ENCODE measurements at places on chromosomes 6 and 20.

- DNase-seq, result no peak
These were observed 129.9 kb downstream of the EYA2 start for GRCh38 chr20:47024461-47024937.

DNA sequence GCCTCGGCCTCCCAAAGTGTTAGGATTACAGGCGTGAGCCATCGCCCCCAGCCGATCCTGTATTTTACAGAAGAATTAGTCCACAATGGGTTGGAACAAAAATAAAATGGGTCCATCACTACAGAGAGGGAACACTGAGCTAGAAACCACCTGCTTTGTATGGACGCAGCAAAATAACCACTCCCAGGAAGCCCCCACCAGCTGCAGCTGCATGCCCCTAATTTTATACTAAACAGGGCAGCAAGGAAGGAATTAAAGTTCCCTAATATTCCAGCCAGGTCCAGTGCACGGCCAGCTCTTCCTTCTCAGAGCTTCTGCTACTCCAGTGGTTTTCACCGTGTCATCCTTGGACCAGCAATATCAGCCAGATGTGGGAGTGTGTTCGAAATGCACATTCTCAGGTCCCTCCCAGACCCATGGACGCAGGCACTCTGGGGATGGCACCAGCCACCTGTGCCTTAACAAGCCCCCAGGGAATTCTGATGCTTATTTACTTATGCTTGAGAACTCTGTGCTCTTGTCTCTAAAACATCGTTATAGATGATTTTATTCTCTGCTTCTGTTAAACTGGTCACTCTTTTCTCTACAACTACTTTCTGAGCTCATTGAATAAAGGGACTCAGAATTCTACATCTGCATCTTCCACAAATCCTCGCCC lies 189.5 kb upstream of the SLC24A3 start:
- DNase-seq, result no peak

DNA sequence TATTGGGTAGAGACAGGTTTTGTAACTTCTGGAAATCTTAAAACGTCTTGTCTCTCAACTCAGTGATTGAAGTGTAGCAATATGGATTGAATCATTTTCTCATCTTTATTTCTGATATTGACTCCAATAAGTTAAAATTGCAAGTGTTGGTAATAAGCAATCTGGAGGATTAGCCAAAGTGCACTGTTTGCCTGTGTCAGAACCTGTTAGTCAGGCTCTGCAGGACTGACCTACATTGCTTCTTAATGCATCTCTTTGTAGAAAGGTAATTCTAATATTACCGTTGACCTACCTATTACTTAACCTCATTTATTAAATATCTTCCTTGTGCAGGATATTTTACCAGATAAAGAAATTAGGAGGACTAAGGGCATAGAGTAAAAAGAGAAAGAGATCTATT lies 484.0 kb upstream of the CITED2 start:
- DNase-seq, result no peak

- DNase-seq, result no peak
These were observed 87.6 kb upstream of the PMEPA1 start for GRCh38 chr20:57797401-57797800.

DNA sequence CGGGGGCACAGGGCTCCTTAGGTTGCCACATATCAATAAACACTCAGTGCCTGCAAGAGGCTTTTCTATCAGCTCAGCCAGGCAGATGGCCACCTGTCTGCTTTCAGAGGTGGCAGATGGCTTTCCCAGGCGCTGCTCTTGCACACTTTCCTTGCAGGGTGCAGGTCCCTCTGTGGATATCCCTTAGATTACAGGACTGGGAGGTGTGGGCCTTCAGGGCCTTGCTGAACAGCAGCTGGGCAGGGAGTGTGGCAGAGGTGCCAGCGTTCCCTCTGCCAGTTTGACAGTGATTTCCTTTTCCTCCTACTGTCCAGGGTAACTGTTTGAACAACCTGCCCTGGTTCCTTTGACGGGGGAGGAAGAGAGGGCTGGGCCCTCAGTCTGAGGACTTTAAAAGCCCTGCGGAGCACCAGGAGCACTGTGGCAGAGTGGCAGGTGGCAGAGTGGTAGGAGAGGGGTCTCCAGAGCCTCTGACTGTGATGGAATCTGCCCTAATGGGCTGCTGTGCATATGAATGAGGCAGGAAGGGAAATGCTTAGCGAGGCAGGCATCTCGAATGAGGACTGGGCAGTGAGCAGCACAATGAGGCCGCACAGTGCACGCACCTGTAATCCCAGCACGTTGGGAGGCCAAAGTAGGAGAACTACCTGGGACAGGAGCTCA lies 34.2 kb downstream of the ABHD12 start:
- no peak for DNase-seq

DNA sequence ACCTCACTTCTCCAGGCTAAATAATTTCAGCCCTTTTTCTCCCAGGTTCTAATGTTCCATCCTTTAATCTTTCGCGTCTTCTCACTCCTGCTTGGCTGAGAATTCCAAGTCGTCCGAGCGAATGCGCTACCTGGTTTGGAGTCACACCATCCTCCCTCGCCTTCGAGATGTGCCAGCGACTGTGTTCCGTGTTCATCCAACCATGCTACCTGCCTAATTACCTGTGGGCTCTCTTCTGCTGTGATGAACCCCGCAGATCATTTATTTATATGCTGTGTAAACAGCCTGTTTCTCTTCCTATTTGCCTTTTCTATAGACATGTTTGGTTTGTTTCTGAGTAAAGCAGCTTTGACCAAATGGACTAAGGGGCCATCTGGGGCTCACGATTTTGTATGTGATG lies 83.5 kb upstream of the TMEM181 start:
- no peak for DNase-seq

GRCh38 chr6:135054226-135054568 lies 425 bp downstream of the HBS1L start:
- DNase-seq, result no peak

DNA sequence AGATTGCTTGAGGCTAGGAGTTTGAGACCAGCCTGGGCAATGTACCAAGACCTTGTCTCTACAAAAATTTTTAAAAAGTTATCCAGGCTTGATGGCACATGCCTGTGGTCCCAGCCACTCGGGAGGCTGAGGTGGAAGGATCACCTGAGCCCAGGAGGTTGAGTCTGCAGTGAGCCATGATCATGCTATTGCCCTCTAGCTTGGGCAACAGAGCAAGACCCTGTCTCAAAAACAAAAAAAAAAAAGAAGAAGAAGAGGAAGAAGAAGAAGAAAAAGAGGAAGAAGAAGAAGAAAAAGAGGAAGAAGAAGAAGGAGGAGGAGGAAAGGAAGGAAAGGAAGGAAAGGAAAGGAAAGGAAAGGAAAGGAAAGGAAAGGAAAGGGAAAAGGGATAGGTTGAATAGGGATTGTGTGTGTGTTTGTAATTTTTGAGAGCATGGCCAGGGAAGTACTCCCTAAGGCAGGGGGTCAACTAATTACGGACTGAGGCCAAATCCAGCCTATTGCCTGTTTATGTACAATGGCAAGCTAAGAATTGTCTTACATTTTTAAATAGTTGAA lies 43.0 kb upstream of the ZNF217 start:
- no peak for DNase-seq

GRCh38 chr6:106808758-106809157 lies 165.8 kb downstream of the CD24 start:
- no peak for DNase-seq

GRCh38 chr6:3372184-3372846 lies 84.5 kb downstream of the SLC22A23 start:
- DNase-seq, result no peak

DNA sequence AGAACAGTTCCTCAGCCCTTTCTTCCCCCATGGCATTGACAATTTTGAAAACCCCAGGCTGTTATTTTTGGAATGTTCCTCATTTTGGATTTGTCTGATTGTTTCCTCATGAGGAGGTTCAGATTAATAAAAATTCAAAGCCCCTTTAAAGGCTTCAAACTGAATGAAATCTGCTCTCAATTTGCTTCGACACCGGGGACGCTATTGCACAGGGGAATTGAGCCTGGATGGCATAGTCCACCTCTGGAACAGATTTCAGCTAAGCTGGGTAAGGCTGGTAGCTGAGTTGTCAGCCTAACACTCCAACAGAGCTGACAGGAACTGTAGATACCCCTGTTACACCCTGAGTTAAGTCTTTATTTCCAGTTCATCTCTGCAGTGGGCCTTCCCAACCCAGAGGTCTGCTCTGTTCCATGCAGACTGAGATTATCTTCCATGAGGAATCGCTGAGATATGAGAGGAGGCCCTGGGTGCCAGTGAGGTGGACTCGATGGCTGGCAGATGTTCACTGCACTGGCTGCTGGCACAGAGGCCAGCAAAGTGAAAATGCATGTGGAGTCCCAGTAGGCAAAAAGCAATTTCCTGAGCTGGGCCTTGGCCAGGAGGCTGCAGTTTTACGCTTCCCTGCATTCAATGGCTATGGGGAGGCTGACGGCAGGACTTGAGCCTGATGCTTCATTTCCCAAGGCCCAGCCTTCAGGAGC lies 73.3 kb upstream of the PAX1 start:
- no peak for DNase-seq

- DNase-seq, result no peak
These were observed 28.9 kb downstream of the ELMO2 start for GRCh38 chr20:46377518-46377917.

GRCh38 chr6:23013776-23014175 lies 444.4 kb downstream of the HDGFL1 start:
- no peak for DNase-seq

DNA sequence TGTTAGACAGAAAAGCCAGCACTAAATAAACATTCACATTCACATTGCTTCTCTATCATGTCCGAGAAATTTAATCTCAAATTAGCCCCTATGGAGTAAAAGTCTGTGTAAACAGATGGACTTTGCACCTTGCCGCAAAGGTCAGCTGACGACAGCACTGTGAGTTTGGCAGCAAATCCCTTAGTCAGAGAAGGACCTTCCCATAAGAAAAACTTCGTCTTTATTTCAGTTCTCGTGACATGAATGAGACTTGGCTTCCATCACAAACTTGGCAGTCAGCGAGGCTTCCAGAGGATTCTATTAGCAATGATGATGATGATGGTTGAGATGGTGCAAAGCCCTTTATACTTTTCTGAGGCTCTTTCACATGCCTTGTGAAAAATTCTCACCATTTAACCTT lies 133.7 kb upstream of the IFNGR1 start:
- no peak for DNase-seq

GRCh38 chr6:42315991-42316970 lies 98.6 kb upstream of the MRPS10 start:
- DNase-seq, result no peak

GRCh38 chr6:8556370-8557013 lies 121.1 kb upstream of the SLC35B3 start:
- no peak for DNase-seq

GRCh38 chr20:10430704-10431103 lies 3.3 kb downstream of the MKKS start:
- DNase-seq, result no peak

- no peak for DNase-seq
These were observed 135.6 kb downstream of the EYA4 start for GRCh38 chr6:133376743-133377142.

- no peak for DNase-seq
These were observed 69.3 kb upstream of the IER3 start for GRCh38 chr6:30813631-30814145.

GRCh38 chr6:153123801-153124200 lies 7.3 kb downstream of the RGS17 start:
- no peak for DNase-seq

GRCh38 chr6:66538551-66539135 lies 831.6 kb upstream of the EYS start:
- DNase-seq, result no peak

GRCh38 chr6:13346245-13346644 lies 17.9 kb upstream of the TBC1D7 start:
- no peak for DNase-seq

GRCh38 chr6:128057541-128057940 lies 156.7 kb upstream of the THEMIS start:
- no peak for DNase-seq

GRCh38 chr20:20630551-20630950 lies 81.9 kb downstream of the RALGAPA2 start:
- no peak for DNase-seq

- no peak for DNase-seq
These were observed 3.5 kb upstream of the RAET1L start for GRCh38 chr6:150028799-150029198.

DNA sequence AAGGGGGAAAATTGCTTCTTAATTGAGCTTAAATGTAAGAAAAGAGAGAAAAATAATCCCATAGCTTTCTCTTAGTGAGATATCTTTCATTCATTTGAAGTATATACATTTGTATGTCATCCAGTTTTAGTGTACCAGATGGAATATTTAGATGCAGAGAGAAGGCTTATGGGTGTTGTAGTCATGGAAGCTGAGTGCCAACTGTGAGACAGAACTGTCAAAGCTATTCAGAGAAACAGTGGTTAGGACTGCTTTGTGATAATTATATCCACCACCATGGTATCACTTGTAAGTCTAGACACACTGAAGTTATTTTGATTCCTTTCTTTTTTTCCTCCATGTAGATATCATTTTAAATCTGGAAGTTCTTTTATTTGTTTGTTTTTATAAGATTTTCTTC lies 524.3 kb upstream of the EPHA7 start:
- no peak for DNase-seq

GRCh38 chr6:144659202-144660182 lies 374.4 kb downstream of the UTRN start:
- no peak for DNase-seq

GRCh38 chr6:30591008-30591407 lies 19.8 kb downstream of the ABCF1 start:
- DNase-seq, result no peak

- DNase-seq, result no peak
These were observed 138.8 kb downstream of the KHDRBS2 start for GRCh38 chr6:62146954-62147853.

- no peak for DNase-seq
These were observed 218.1 kb upstream of the SOX4 start for GRCh38 chr6:21375151-21376116.

DNA sequence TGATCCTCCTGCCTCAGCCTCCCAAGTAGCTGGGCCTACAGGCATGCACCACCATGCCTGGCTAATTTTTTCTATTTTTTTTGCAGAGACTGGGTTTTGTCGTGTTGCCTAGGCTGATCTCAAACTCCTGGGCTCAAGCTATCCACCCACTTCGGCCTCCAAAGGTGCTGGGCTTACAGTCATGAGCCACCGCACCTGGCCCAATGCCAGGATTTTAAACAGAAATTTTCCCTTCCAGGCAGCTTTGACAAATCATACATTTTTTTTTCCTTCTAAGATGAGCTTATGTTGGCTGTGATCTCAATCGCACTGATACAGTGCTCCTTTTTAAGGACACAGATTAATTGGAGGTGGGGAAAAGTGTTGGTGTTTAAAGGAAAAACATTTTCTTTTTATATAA lies 73.2 kb upstream of the CD2AP start:
- no peak for DNase-seq

DNA sequence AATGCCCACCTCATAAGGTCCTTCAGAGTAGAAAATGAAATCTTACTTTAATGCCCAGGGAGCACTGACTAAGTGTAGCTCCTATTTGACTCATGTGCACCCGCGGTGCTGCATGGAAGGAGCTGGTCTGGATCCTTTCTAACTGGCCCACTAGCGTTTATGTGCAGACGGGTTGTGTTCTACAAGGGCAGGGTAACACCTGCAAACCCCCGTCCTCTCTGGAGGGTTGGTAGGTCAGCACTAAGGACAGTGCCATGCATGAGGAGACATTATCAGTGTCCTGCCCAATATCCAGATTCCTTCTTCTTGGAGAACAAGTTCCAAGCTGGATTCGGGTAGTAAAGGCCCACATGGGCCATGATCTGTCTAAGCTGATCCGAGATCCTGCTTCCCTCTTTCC lies 140.3 kb downstream of the ANKRD60 start:
- no peak for DNase-seq

GRCh38 chr6:44245391-44245911 lies 1.4 kb upstream of the HSP90AB1 start:
- DNase-seq, result no peak

GRCh38 chr6:80523531-80523997 lies 417.1 kb downstream of the BCKDHB start:
- no peak for DNase-seq

- DNase-seq, result no peak
These were observed 85.6 kb downstream of the QKI start for GRCh38 chr6:163500105-163500504.

Measured in activated naive CD4-positive, alpha-beta T cell treated with Interleukin-2 at 50 U/mL for 16 hours (primary cell).